Naive thymus-derived CD8-positive, alpha-beta T cell (primary cell): ENCODE measurements at places on chromosomes 6 and 20. TPM values are rescaled to one million over a fixed set of nuclear protein-coding genes. Genes with fewer than 3 reads are reported as not detected.

- no peak overlapping the region for H3K27ac ChIP-seq
- H3K27me3 ChIP-seq: peaks cover 17% of the 10 kb centered on the region
- no peak overlapping the region for H3K4me3 ChIP-seq
- H3K36me3 ChIP-seq: no peaks in the 10 kb centered on the region
- H3K4me1 ChIP-seq: no peaks in the 10 kb centered on the region
Measured at GRCh38 chr20:20211988-20212518, 155.9 kb upstream of the INSM1 start.

- H3K4me3 ChIP-seq: no peak overlapping the region
- no peaks in the 10 kb centered on the region for H3K4me1 ChIP-seq
- H3K27ac ChIP-seq: no peak overlapping the region
- peaks cover under 1% of the 10 kb centered on the region for H3K36me3 ChIP-seq
- peaks cover 53% of the 10 kb centered on the region for H3K27me3 ChIP-seq
Measured at GRCh38 chr6:6196762-6197161, 123.7 kb downstream of the F13A1 start.

DNA sequence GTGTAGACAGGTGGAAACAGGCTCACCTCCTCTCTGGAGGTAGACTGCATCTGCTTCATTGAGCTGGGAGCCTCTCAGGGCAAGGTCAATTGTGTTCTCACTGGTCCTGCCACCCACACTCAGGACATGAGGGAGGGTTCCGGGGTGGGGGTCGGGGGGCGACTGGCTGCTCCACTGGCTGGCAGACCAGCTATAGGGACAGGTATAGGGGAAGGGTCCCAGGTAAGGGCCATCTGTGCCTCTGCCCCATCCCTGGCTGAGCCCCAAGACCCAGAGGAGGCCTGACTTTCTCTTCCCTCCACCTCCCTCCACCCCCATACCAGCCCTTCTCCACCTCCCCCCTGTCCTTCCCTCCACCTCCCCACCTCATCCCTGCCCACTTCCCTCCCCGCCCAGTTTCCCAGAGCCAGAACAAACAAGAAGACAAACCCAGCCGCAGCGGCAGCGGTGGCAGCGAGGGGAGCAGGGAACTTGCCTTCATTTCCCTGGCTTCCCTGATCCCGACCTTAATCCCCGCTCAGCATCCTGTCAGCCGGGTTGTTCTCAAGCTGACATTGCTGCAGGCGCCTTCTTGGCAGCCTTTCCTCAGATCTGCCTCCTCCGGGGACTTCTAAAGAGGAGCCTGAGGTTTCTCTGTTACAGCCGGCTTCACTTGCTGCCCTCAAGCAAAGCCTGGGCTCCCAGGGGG, 18.3 kb upstream of the FOXP4 start:
- H3K36me3 ChIP-seq: no peaks in the 10 kb centered on the region
- no peak overlapping the region for H3K27ac ChIP-seq
- no peak for DNase-seq
- peaks cover 5% of the 10 kb centered on the region for H3K27me3 ChIP-seq
- peaks cover 13% of the 10 kb centered on the region for H3K4me1 ChIP-seq
- no peak overlapping the region for H3K4me3 ChIP-seq

DNA sequence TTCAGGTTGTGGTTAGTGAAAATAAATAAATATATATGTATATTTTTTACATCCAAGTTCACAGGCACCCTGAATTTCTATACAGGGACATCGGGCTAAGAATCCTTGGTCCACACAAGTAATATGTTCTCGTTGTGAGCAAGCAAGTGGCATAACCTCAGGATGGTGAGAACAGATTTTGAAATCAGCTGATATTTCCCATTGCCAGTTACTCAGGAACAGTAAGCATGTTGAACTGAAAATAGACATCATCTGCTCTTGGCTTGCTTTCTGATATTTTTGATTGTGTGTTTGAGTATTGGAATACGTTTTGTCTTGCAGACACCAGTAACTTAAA, 87.7 kb downstream of the TRMT6 start:
- peaks cover 12% of the 10 kb centered on the region for H3K36me3 ChIP-seq
- DNase-seq: no peak
- no peaks in the 10 kb centered on the region for H3K27me3 ChIP-seq
- H3K27ac ChIP-seq: no peak overlapping the region
- H3K4me3 ChIP-seq: no peak overlapping the region
- H3K4me1 ChIP-seq: peaks cover 4% of the 10 kb centered on the region

GRCh38 chr6:137980777-137981176, 113.7 kb downstream of the TNFAIP3 start:
- no peaks in the 10 kb centered on the region for H3K36me3 ChIP-seq
- no peaks in the 10 kb centered on the region for H3K27me3 ChIP-seq
- H3K27ac ChIP-seq: no peak overlapping the region

The TRIM40 gene
- total RNA-seq: not detected

The CST7 gene
- total RNA-seq: 5.5 TPM
